ENCODE measurements at places on chromosomes 6 and 20. TPM values are rescaled to one million over a fixed set of nuclear protein-coding genes. Genes with fewer than 3 reads are reported as not detected.

GRCh38 chr6:158799051-158799792 is 19.9 kb downstream of the EZR start:
- DNase-seq = no peak

DNA sequence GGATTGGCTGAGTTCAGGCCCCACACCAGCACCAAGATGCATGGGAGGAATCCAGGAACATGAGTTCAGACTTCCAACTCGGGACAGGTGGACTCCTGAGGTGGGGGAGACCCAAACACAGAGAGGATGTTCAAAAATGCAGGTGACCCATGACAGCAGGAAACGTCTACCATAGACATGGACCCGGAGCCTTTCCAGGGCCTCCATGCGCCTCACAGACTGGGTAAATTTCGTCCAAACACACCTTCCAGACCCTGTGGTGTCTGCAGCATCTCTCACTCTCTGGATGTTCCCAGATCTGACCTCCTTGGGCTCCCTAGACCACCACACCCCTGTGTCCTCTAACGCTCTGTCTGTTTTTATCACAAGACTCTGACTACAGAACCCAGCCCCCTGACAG is 87.7 kb downstream of the PXDC1 start:
- no peak for DNase-seq

GRCh38 chr6:105609375-105609991 is 206.6 kb upstream of the PREP start:
- DNase-seq = no peak

GRCh38 chr20:31815408-31816188 is 3.6 kb upstream of the MYLK2 start:
- DNase-seq = no peak

- DNase-seq = no peak
These were observed 86.8 kb downstream of the ARHGAP18 start for GRCh38 chr6:129623008-129623732.

DNA sequence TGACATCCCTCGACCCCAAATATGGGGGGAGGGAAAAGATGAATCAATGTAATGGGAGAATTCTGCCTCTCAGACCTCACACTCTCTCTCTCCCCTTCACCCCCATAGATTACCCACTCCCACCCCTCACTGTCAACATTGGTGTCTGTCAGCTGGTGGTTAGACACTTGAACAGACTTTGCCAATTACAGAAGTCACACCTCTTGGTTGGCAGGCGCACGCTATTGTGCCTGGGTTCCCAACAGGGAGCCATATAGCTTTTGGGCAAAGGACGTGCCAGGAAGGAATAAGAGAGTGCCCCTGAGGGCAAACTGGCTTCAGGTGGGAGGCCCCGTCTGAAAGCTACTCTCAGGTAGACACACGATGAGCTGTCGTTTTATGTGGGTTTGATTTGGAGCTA is 54.1 kb upstream of the FYN start:
- no peak for DNase-seq

- no peak for DNase-seq
These were observed 37.6 kb downstream of the UQCC2 start for GRCh38 chr6:33673851-33674250.

- no peak for DNase-seq
These were observed 39.7 kb downstream of the AGPAT4 start for GRCh38 chr6:161233986-161234661.

DNA sequence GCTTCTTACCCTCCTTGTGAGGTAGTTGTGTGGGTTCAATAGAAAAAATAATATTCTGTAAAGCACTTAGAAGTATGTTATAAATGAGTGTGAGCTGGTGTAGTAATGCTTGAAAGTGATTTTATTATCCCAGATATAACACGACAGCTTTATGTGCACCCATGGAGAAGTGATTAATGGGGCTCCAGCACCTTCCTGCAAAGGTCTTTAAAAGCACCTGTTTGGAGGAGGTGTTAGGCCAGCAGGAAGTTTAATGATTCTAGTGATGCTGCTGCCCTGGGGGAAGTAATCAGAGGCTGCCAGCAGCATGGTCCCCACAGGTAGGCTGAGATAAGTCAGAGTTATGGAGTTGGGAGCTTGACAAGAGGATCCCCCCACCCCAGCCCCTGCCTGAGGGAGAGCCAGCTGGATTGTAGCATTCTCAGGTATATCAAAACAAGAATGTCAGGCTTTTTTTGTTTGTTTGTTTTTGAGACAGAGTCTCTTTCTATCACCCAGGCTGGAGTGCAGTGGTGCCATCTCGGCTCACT is 166.3 kb downstream of the PHACTR1 start:
- DNase-seq = no peak

- no peak for DNase-seq
These were observed 24.1 kb downstream of the USP45 start for GRCh38 chr6:99491171-99491570.

DNA sequence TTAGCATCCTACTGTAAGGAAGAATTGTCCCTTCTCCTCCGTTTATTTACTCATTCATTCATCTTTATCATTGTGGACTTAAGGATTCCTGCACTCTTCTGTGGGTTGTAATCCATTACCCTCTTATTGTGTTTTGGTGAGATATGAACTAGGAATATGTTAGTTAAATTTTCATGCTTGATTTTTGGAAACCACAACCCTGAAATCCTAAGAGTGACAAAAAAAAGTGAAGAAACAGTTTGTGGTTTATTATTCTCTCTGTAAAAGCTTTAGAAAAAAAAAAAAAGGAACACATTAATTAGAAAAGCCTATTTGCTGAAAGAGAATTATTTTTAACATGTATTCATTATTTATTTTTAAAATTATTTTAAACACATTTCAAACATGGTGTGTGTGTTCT is 36.7 kb upstream of the INSM1 start:
- DNase-seq = no peak

DNA sequence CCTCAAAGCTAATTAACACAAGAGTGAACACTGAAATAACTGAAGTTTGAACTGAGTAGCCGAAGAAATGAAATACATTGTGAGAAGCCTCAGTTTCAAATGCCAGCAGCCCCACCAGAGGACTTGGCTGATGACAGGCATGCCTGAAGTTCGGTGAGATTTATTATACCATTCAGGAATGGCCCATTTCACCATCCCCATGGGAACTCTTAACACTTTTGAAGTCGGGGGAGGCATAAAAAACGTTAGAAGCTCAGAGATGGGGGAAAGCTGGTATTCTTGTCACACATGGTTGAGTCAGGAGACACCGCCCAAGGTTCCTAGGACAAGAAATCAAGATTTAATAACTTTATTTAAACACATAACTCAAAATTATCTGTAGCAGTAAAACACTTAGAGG is 17.6 kb upstream of the SLC22A3 start:
- no peak for DNase-seq

GRCh38 chr20:19212821-19213502 is 520 bp downstream of the SLC24A3 start:
- DNase-seq = peak; percentile 92

DNA sequence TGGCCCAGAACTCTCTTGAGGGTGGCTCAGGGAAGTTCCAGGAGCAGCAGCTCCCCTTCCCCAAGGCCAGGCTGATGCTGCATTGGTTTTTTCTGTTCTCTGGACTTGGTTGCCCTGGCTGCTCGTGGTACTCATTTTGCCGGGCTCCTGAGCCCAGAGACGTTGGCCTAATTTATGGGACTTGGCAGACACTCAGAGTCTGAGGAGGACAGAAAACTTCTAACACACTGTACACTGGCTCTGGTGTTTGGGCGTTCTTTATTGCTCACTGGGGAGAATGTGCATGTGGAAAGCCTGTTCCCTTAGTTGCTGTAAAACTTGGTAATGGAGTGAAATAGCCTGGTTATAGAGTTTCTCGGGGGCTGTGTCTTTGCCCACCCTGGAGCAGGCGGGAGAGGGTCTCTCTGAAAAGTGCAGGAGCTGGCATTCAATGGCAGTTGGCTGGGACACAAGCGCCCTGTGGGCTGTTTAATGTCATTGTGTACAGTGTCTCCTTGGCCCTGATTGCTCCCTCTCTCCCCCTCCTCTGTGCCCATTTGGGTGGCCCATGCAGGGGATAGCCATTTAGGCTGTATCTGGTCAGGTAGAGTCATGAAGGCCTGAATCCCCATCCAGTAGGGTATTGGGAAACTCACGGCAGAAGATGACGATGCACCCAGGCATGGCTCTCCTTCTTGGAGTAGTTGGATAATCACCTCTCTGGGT is 109.3 kb downstream of the CDC5L start:
- no peak for DNase-seq

GRCh38 chr6:108831104-108831503 is 17.1 kb upstream of the ARMC2 start:
- DNase-seq = no peak

DNA sequence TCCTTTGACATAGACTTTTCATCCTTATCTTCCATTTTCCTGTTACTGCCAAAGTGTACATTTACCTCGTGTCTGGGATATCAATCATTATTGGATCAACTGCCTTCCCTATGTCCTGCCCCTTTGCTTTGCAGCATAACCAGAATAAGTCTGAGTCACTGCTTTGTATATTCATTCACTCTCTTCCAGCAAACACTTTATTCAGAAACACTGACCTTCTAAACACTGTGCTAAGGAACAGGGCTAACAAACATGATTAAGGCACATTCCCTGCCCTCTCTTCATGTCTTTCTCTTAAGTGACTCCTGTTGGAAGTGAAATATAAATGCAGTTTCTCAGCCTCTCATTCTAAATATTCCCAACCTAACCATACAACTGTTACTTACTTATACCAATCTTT is 66.9 kb downstream of the COL19A1 start:
- DNase-seq = no peak

HLA-DRA gene
- 2,098 TPM for polyA plus RNA-seq

TRIM10 gene
- polyA plus RNA-seq = not detected

SRSF12 gene
- polyA plus RNA-seq = 0.33 TPM

CLVS2 gene
- polyA plus RNA-seq = not detected

HSPA1L gene
- 0.93 TPM for polyA plus RNA-seq

GPR31 gene
- polyA plus RNA-seq = not detected

SOBP gene
- 1.6 TPM for polyA plus RNA-seq

WFDC10B gene
- not detected for polyA plus RNA-seq

TMC2 gene
- 0.10 TPM for polyA plus RNA-seq

SPATA25 gene
- polyA plus RNA-seq = 0.41 TPM
